ENCODE measurements at places on chromosomes 12 and 14.

DNA sequence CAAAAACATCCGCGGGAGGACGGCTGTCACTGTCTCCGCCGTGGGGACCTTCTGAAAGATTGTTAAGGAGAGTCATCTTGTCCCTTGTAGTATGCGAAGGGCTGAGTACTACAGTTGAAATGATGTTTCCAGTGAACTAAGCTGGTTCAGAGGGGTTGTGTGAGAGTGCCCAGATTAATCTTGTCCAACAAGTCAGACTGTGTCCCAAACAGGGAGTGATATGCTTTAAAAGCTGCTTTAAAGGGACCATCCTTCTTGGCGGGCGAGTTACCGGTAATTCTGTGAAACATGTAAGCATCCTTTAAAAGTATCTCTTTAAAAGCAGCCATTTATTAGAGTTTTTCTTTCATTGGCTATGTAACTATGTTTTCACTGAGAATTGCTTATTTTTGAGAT lies 1.1 kb downstream of the WDR20 start:
- no peak for DNase-seq

GRCh38 chr14:71244341-71244740 lies 337.1 kb downstream of the PCNX1 start:
- DNase-seq: no peak

DNA sequence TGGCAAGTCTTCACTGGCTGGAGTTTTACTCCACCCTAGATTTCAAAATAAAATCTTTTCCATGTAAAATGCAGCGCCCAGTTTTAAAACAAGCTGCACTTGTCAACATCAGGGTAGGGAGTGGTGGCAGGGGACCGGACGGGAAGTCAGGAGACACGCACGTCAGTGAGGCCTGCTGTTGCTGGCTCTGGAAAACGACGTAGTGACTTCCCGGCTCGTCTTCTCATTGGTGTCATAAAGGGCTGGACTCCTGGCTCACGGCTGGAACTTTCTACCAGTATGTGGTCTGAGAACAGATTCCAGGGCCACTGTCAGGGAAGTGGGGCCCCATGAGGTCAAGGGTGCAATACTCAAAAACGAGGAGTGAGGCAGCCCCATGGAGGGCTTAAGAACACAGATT lies 64.2 kb upstream of the FOXN3 start:
- DNase-seq: no peak

DNA sequence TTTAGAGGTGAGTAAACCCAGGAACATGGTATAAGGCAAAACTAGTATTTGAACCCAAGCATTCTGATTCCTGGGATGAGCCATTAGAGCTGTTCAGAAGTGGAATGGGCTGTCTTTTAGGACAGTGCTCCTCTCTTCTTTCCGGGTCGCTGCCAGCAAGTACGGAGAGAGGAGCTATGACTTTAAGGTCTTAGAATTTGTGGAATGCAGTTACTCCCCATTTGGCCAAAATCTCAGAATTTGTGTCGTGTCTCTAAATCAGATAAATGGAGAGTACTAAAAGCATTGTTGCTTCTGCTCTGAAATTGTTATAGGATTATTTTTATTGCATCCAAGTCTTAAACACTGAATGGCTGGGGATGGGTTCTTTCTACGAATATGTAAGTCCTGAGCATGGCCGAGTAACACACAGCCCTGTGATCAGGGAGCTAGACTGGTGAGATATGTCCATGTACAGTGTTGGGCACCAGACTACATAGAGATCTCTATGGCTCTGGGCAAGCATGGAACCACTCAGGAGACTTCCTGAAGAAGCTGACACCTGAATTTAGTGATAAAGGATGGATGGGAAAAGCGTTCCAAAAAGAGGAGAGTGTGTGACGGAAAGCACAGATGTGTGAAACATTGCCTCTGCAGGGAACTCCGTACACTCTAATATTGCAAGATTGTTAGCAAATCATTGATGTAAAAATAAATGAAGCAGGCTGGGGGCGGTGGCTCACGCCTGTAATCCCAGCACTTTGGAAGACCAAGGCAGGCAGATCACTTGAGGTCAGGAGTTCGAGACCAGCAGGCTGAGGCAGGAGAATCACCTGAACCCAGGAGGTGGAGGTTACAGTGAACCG lies 184.7 kb downstream of the SRGAP1 start:
- DNase-seq: no peak

- no peak for DNase-seq
Observed at GRCh38 chr12:106687672-106688071, 86.8 kb upstream of the RIC8B start.

- no peak for DNase-seq
Observed at GRCh38 chr12:106113446-106113823, 25.3 kb downstream of the NUAK1 start.
